Inflammatory macrophage treated with lipopolysaccharide for 4 hours (primary cell): ENCODE measurements at places on chromosomes 13 and 19.

DNA sequence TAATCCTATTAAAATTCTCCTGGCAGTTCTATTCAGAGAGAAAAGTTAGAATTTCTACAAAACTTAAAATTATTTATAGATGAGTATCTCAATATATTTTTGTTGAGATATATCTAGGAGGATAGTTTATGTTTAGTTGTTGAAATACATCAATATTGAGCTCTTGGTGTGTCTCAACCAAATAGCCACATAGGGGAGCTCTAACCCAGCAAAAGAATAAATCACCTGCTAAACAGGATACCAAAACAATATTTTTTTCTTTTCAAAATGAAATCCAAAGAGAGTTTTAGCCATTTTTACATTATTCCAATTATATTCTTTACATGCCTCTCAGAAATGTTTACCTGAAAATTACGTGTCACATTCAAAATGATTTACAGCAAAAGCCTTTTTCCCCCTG lies 954.7 kb downstream of the SLITRK6 start:
- DNase-seq: no peak

- DNase-seq: no peak
Measured at GRCh38 chr19:17240062-17240752, 5.5 kb downstream of the NR2F6 start.

DNA sequence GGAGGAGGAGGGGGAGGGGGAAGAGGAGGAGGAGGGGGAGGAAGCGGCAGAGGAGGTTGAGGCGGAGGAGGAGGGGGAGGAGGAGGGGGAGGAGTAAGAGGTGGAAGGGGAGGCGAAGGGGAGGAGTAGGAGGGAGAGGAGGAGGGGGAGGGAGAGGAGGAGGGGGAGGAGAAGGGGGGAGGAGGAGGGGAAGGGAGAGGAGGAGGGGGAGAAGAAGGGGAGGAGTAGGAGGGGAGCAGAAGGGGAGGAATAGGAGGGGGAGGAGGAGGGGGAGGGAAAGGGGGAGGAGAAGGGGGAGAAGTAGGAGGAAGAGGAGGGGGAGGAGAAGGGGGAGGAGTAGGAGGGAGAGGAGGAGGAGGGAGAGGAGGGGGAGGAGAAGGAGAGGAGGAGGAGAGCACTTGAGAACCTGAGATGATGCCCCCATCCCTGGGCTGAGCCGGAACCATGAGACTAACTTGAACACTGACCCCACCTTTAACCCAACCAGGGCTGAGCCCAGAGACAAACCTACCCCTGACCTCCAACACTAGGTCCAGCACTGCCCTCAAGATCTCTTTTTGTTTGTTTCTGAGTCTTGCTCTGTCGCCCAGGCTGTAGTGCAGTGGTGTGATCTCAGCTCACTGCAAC lies 12.6 kb downstream of the ABCA7 start:
- DNase-seq: no peak

DNA sequence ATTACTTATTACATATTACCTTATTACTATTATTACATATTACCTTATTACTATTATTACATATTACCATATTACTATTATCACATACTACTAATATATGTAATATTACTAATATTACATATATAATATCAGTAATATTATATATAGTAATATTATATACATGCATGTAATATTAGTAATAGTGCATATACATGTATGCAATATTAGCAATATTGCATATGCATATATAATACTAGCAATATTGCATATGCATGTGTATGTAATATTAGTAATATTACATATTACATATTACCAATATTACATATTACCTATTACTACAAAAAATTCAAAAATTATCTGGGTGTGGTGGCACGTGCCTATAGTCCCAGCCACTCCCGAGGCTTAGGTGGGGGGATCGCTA lies 22.4 kb downstream of the PDE4A start:
- DNase-seq: no peak

- no peak for DNase-seq
Measured at GRCh38 chr13:74452176-74452575, 318.0 kb upstream of the KLF12 start.

DNA sequence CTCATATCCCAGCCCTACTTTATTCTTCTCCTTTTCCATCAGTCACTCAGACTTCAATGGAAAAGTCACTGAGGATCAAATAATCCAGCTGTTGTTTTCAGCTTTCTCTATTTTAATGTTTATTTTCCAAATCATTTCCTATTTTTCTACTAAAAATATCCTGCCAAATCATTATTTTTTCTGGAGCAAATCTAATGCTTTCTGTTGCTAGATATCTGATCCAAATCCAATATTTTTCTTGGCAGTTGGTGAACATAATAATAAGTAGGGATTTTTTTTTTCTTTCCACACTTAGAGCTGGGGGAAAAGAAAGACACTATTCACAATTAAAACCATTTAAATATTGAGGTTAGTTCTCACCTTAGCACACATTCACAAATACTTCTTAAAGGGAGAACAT lies 656.1 kb downstream of the DACH1 start:
- no peak for DNase-seq

DNA sequence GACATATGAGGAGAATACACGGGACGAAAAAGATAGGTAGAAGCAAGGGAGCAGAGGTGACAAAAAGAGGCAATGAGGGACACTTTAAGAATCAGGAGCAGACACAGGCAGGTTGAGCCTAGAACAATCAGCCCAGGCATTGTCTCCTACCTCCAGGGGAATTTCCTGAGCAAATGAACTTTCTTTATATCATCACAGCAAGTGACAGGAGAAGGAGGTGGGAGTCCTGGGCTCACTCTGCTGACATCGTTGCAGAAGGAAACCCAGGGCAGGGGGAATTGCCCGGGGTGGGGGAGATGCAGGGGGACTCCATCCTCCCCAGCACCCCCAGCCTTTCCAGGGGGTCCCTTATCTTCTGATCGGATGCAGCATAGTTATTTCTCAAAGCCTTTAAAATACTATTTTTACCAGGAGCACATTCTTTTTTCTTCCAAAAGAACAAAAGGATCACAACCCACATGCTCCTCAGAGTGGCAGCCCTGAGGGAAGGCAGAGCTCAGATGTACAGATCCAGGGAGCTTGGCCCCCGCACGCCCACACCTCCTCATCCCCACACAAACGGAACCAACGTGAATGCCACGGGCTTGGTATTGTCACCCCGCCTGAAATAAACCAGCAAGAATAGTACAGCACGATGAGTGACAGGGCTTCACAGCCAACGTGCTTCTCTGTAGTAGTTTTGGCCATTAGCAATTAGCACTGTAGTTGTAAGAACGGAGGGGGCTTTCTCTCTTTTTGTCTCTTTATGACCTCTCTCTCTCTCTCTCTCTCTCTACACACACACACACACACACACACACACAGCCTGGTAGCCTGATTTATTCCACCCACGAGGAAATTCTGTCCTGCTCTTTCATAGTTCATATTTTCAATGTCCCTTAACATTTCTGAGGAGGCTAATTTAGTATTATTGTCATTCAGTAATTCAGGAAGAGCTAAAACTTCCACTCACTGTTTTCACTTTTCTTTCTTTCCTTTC lies 169.5 kb upstream of the UBL3 start:
- no peak for DNase-seq

GRCh38 chr19:14265290-14266036 lies 59.5 kb upstream of the ADGRL1 start:
- DNase-seq: no peak

- peak; percentile 60 for DNase-seq
Measured at GRCh38 chr19:3098515-3099346, 4.6 kb downstream of the GNA11 start.

DNA sequence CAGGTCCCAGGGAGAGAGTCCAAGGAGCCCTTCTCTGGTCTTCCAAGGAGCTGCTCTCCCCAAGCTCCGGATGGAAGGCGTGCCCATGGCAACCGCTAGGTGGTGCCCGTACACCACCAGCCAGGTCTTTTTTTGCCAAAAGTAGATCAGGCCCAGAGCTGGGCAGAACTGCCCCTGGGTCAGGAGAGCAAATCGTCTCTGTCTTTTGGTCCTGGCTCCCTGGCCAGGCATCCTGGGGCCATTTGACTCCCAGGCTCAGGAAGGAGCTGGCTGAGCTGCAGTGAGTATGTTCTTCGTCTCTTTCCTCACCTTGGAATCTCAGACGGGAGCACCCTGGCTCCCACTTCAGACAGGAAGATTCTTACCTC lies 24.6 kb upstream of the BCL3 start:
- DNase-seq: peak; percentile 79

DNA sequence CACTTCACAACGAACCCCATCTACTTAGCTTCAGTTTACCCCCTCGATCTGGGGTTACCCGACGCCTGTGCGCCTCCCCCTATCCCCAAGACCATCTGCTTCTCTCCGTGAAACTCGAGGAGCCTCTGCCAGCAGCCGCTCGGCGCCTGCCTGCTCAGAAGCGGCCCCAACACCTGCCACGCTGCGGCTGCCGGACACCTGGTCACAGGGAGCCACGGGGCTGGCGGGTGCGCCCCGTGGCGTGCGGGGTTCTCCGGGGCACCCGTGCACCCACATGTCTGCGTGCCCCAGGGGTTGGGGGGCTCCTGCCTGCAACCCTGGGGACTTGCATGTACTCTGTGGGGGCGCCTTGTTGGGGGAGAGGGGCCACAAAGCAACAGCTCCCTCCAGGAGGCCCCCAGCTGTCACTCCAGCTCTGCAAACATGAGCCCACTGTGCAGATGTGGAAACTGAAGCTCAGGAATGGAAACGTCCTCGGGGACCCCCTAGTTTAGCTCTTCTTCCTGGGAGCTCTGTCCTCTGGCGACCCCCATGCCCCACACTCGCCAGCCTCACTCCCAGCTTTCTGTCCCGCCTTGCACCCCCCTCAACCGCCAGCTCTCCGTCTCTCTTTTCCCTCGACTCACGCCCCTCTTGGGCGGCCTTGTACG lies 7.0 kb upstream of the SEMA6B start:
- DNase-seq: no peak

GRCh38 chr19:43636121-43636683 lies 3.4 kb downstream of the CADM4 start:
- no peak for DNase-seq

DNA sequence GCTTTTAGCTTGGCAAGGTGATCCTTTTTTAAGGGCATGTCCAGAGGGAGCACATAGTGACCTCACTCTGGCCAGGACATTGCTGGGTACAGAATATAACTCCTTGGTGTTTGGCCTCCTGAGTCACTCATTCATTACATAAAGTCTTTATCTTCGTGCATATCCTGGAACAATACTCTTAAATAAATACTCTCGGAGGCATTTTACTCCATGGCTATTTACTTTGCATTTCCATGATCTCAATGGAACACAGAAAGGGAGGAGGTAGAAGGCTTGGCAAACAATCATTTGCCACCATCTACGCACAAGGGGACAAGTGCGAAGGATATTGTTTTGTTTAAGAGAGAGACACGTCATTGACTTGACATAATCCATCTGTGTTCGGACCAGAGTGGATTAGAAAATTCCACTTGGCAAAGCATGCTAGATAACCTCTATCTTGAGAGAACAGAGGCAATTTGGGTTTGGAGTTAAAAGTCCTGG lies 210.0 kb downstream of the IRS2 start:
- DNase-seq: no peak

- DNase-seq: no peak
Measured at GRCh38 chr19:48654299-48655059, 8.5 kb upstream of the CA11 start.

- no peak for DNase-seq
Measured at GRCh38 chr19:16908759-16909158, 20.0 kb downstream of the F2RL3 start.

GRCh38 chr13:106416645-106417044 lies 118.8 kb downstream of the EFNB2 start:
- DNase-seq: no peak

DNA sequence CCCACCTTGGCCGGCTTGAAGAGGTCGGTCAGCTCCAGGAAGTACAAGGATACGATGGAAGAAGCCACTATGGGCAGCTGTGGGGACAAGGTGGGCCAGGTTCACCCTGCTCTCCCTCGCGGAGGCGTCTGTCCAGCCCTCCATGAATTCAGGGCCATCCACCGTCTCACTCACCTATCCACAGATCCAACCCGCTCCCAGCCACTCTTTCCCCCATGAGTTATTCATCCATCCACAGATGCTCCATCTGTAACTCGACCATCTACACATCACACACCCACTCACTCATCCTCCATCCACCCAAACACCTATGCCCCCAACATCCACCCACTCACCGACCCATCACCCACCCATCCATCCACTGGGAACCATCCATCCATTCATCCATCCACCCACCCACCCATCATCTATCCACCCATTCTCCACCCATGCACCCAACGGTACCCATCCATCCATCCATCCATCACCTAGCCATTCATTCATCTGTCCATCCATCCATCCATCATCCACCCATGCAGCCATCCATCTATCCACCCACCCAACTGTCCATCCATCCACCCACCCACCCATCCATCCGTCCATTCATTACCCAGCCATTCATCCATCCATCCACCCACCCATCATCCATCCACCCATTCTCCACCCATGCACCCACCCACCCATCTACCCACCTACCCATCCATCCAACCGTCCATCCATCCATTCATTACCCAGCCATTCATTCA lies 5.8 kb downstream of the PLPPR3 start:
- DNase-seq: no peak

DNA sequence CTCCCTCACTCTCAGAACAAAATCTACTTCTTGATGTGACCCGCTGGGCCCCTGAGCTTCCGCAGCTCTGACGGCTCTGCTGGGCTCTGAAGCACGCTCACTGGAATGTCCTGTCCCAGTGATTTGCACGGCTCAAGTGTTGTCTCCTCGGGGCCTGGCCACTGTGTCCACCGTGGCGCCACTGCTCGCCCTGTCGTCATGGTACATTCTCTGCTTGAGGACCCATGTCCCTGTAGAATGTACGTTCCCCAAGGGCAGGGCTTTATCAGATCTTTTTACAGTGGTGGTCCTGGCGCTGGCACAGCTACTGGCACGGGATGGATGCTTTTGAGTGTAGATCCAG lies 12.1 kb downstream of the KLHL26 start:
- DNase-seq: no peak

- no peak for DNase-seq
Measured at GRCh38 chr13:29497137-29497654, 98.3 kb downstream of the SLC7A1 start.

DNA sequence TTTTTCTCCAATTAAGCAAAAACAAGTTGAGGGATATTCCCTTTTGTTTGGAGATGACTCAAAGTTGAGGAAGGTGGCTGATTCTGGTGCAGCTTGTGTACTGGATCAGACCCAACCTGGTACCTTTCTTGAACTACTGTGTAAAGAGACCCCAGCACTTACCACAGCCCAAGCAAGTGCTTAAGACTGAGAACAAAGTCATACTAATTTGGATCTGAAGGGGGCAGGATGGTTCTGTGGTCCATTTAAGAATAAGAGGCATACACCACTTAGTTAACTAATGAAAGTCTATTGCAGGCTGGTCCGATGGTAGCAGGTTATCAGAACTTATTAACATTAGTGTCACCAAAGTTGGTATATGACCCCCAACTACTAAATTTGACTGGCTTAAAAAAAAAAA lies 6.3 kb downstream of the THSD1 start:
- no peak for DNase-seq

GRCh38 chr19:18203408-18203862 lies 407 bp downstream of the RAB3A start:
- no peak for DNase-seq

GRCh38 chr13:108266321-108266990 lies 3.1 kb upstream of the TNFSF13B start:
- DNase-seq: peak; percentile 79
